ENCODE measurements at places on chromosomes 13 and 19.
A peak's percentile ranks its signal among the peaks of the same experiment; 100 is the strongest.

GRCh38 chr19:4361152-4362046, 18.0 kb downstream of the MPND start:
- DNase-seq = no peak

- DNase-seq = no peak
Observed at GRCh38 chr19:5329141-5329540, 11.5 kb downstream of the PTPRS start.

- peak; percentile 6 for DNase-seq
Observed at GRCh38 chr13:85772367-85772766, 26.9 kb downstream of the SLITRK6 start.

- no peak for DNase-seq
Observed at GRCh38 chr13:50370303-50370950, 355.2 kb downstream of the KCNRG start.

DNA sequence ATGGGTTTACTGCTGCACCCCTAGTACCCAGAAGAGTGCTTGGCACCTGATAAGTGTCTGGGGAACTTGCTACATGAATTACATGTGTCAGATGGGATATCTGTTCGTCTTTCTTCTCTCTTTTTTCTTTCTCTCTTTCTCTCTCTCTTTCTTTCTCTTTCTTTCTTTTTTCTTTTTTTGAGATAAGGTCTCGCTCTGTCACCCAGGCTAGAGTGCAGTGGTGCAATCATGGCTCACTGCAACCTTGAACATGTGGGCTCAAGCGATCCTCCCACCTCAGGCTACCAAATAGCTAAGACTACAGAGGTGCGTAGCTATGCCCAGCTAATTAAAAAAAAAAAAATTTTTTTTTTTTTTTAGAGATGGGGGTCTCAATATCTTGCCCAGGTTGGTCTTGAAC, 6.1 kb downstream of the CADM4 start:
- no peak for DNase-seq

- DNase-seq = no peak
Observed at GRCh38 chr13:23724196-23724970, 154.2 kb downstream of the TNFRSF19 start.

- DNase-seq = peak; percentile 28
Observed at GRCh38 chr13:36395280-36395679, 37.0 kb upstream of the CCNA1 start.

DNA sequence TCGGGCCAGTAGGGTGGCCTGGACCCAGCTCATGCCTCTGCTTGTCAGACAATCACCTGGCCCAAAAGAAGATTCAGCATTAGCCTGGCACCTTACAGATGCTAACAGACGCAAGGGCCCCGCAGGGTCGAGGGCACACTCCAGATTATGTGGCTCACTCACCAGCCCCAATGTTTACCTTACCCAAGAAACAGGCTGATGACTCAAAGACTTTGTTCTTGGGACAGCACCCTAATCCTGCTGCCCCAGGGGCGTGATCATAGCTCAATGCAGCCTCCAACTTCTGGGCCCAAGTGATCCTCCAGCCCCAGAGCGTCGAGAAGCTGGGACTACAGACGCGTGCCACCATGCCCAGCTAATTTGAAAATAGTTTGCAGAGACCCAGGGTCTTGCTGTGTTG, 9.8 kb downstream of the ECSIT start:
- DNase-seq = no peak

GRCh38 chr13:114219392-114219791, 15.3 kb upstream of the CDC16 start:
- DNase-seq = no peak

- DNase-seq = peak; percentile 76
Observed at GRCh38 chr13:101398920-101399319, 17.4 kb downstream of the NALCN start.

DNA sequence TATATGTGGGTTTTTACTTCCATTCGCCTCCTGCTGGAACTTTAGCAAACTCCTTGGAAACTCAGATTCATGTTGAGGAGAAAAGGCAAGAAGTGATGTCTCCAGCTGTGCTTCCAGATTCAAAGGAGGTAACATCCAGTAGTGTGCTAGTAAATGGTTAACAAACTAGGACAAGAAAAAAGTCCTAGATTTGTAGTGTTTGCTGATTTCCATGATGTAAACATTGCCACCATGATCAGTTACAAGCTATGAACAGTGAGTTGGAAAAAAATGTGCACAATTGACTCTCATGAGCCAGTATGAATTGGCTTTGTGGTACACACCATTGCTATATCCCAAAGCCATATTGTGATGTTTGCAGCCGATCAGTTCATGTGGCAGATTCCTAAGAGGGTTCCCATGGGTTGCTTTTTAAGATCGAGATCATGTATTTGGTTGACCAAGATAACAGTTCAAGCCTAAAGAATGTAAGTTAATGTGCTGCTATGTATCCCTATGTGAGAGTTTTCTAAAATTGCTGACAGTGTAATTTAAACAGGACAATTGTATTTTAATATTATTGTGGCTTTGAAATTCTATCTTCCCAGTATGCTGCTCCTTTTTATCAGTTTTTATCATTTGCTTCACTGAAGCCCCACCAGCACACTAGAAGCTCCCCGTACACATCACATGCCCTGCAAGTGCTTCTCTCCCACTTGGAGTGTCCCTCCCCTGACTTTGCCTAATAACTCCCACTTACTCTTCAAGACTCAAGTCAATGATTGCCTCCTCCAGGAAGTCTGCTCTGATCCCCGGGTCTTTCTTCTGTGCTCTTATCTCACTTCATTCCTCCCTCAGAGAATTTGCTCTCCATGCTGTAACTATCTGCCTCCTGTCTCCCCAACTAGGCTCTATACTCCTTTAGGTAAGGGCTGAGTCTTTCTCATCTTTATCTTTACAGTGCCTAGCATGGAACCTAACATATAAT, 148.3 kb downstream of the RGCC start:
- DNase-seq = no peak

- DNase-seq = no peak
Observed at GRCh38 chr13:59236944-59237343, 926.8 kb downstream of the DIAPH3 start.

DNA sequence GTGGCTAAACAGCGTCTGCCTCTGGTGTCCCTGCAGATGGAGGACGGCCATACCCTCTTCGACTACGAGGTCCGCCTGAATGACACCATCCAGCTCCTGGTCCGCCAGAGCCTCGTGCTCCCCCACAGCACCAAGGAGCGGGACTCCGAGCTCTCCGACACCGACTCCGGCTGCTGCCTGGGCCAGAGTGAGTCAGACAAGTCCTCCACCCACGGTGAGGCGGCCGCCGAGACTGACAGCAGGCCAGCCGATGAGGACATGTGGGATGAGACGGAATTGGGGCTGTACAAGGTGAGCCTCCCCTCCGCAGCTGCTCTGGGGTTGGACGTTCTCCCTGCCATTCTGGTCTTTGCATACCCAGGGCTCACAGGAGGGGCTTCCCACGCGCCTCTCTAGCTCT, 19.9 kb downstream of the UHRF1 start:
- DNase-seq = peak; percentile 24

- peak; percentile 59 for DNase-seq
Observed at GRCh38 chr19:55679343-55680257, 4.6 kb downstream of the EPN1 start.

DNA sequence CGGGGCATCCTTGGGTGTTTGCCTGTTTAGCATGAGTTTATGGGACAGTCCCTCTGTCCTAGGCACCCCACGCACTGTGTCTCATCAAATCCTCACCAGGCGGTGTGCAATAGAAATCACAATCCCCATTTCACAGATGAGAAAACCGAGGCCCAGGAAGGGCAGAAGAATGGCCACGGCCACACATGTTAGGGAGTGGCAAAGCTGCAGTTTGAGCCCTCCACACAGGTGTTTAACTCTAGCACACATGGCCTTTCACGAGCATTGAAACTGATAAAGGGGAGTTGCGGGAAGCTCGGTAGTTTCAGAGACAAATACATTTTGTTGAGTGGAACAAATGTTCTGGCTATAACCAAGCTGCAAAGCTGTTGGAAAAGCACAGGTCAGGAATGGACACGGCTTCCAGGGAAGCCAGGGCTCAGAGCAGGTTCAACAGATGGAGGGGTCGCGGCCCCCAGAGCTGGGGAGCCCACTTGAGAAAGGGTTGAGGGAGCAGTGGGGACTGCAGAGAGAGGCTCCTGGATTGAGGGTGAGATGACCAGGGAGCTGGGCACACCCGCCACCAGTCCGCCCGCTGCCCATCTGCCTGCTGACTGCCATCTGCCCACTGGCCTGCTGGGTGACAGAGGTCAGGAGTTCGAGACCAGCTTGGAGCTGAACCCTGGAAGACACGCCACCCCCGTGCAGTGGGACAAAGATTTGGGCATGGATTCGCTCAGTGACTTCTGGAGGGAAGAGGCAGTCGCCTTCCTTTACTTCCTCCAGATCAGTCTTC, 154.7 kb downstream of the URI1 start:
- DNase-seq = no peak

- peak; percentile 64 for DNase-seq
Observed at GRCh38 chr13:49810567-49811526, 18.4 kb upstream of the KPNA3 start.

DNA sequence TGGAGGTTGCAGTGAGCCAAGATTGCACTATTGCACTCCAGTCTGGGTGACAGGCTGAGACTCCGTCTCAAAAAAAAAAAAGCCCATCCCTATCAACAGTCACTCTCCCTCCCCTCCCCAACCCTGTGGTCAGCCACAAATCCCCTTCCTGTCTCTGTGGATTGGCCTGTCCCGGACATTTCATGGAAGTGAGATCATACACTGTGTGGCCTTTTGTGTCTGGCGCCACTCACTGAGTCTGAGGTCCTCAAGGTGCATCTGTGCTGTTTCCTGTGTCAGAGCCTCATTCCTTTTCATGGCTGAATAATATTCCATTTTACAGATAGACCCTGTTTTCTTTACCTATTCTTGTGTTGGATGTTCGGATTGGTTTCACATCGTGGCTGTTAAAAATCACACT, 149.5 kb downstream of the PTPRS start:
- peak; percentile 67 for DNase-seq

DNA sequence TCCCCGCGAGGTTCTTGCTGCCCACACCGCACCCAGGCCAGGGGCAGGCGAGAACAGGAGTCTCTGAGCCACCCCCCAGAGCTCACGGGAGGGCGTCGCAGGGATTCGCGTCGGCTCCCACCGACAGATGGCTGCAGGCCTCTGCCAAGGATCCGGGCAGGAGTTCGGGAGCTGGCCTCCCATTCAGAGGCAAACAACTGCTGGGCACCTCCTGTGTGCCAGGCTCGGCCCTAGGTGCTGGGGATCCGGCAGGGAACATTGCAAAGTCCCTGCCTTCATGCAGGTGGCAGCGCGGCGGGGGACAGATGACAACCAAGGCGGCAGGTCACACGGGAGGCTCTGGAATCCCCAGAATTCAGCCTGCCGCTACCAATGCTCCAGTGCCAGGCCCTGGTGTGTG, 25.3 kb downstream of the LRRC4B start:
- no peak for DNase-seq

- no peak for DNase-seq
Observed at GRCh38 chr19:3895788-3896187, 15.3 kb downstream of the ATCAY start.

- peak; percentile 81 for DNase-seq
Observed at GRCh38 chr13:76965759-76966421, 17.6 kb downstream of the ACOD1 start.

DNA sequence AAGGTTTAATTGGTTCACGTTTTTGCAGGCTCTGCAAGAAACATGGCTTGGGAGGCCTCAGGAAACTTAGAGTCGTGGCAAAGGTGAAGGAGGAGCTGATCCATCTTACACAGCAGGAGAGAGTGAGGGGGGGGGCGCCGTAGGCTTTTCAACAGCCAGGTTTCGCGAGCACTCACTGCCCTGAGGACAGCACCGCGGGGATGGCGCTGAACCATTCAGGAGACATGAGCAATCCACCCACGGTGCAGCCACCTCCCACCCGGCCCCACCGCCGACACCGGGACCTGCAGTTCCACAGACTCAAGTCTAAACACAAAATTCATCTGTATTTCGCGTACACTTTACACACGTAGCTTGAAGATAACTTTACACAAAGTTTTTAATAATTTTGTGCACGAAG, 73.6 kb downstream of the KDM4B start:
- no peak for DNase-seq

GRCh38 chr19:47142779-47143178, 12.1 kb downstream of the SAE1 start:
- DNase-seq = peak; percentile 69

DNA sequence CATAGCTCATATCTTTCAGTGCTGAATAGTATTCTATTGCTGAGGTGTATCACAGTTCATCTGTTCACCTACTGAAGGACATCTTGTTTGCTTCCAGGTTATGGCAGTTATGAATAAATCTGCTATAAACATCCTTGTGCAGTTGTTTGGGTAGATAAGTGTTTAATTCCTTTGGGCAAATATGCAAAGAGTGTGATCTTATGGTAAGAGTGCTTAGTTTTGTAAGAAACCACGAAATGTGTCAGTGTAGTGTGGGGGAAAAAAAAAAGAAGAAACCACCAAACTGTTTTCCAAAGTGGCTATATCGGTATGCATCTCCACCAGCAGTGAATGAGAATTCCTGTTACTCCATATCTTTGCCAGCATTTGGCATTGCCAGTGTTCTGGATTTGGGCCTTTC, 93.3 kb downstream of the PIBF1 start:
- no peak for DNase-seq

- DNase-seq = no peak
Observed at GRCh38 chr13:45280011-45280410, 61.0 kb downstream of the TPT1 start.

- DNase-seq = no peak
Observed at GRCh38 chr19:1673645-1674292, 21.4 kb upstream of the TCF3 start.

DNA sequence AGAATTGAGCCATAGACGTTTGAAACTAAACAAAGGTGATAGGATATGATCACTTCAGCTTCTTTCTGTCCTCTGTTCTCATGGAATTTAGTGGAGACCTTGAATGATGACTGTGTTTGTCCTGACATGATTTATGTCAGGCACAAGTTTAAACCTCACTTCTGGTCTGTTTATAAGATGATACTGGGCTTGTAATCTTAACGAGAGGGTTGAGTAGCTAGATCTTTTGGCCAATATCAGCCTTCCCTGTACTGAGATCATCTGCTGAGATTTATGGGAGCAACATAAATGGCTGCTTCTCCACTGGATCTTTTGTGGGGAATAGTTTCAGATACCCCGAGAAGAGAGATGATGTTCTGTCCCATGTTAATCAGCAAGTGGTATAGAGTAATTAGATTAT, 121.8 kb upstream of the OBI1 start:
- DNase-seq = no peak

- no peak for DNase-seq
Observed at GRCh38 chr13:102816708-102817107, 17.8 kb downstream of the BIVM start.

GRCh38 chr19:39032063-39032918, at the start of gene FBXO27:
TSS of gene FBXO27 (minus strand) at chr19:39032549. CDS start at chr19:39032227, 322 bp downstream.
- DNase-seq = peak; percentile 6

GRCh38 chr13:64855506-64855905, 2374.6 kb downstream of the PCDH9 start:
- peak; percentile 45 for DNase-seq

GRCh38 chr19:48292798-48293197, 22.9 kb downstream of the ZNF114 start:
- DNase-seq = peak; percentile 88

DNA sequence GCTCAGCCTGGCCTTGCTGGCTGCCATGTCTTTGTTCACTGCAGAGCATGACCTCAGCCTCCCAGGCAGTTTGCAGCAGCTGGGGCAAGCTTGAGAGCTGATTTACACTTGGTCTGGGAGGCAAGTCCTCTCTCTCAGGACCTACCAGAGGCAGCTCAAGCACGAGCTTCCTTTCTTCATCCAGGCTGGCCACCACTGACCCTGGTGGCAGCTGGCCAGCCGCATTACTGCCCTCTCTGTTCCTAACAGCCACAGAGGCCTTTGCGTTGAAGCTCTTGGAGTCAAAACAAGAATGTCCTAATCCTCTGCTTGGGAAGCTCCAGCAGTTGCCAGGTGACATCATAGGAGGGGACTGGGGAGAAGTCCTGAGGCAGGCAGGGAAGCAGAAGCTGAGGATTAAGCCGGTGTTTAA, 85.7 kb downstream of the NUFIP1 start:
- DNase-seq = peak; percentile 26

All from EL (cell line).